NCI-H1694 treated with DMSO at 0.1 percent for 48 hours (cell line): ENCODE measurements at places on chromosomes 12 and 14.

- no peak for DNase-seq
Observed at GRCh38 chr12:54047160-54047963, 6.3 kb upstream of the HOXC4 start.

DNA sequence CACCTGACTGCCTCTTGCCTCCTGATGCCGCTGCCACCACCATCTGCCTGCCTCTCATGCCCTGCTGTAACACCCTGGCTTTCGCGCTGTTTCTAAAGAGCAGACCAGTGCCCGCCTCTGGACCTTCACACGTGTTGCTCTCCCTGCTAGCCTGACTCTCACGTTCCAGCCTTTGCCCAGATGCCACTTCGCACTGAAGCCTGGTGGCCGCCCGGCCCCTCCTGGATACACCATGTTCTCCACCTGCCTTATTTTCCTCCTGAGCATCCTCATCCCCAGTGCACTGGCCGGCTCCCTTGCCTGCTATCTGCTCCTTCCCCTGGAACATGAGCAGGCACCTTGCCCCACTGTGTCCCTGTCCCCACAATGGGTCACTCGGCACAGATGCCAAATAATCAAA is 146.5 kb downstream of the PIWIL1 start:
- no peak for DNase-seq

GRCh38 chr14:72839753-72840607 is 53.9 kb downstream of the DPF3 start:
- no peak for DNase-seq

GRCh38 chr12:45235087-45236025 is 19.5 kb downstream of the ANO6 start:
- DNase-seq, result no peak

- DNase-seq, result no peak
Observed at GRCh38 chr12:4272424-4273272, 914 bp upstream of the CCND2 start.

- no peak for DNase-seq
Observed at GRCh38 chr14:99944241-99944651, 121.0 kb upstream of the EVL start.

- DNase-seq, result no peak
Observed at GRCh38 chr12:28415755-28416154, 225.5 kb downstream of the CCDC91 start.

- DNase-seq, result no peak
Observed at GRCh38 chr12:26319511-26319910, 124.1 kb downstream of the SSPN start.

- peak; percentile 49 for DNase-seq
Observed at GRCh38 chr14:87181288-87181687, 811.7 kb downstream of the GALC start.

GRCh38 chr12:114820796-114821195 is 136.8 kb upstream of the TBX3 start:
- DNase-seq, result no peak

GRCh38 chr12:102426599-102427542 is 53.5 kb downstream of the IGF1 start:
- no peak for DNase-seq

DNA sequence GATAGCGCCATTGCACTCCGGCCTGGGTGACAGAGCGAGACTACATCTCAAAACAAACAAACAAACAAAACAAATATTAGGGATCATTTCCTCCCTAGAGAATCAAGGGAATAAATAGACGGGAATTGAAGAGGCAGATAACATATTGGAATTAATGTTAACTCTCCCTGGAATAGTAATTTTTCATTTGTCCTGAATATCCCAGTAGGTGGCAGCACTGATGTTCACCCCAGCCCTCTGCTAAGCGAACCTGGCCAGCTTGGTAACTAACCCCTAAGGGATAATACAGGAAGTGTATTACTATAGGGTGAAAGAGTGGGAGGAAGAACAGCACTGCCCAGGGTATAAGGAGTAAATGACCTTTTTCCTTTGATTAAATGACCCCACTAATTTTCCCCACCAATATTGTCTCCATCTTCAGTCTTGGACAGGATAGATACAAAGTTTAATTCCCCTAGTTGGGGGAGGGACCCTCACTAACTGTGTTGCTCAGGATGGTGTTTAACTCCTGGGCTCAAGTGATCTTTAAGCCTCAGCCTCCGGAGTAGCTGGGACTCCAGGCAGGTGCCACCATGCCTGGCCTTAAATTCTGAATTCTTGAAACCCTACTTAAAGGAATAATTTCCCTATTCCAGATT is 40.5 kb downstream of the SLC2A14 start:
- DNase-seq, result peak; percentile 20

DNA sequence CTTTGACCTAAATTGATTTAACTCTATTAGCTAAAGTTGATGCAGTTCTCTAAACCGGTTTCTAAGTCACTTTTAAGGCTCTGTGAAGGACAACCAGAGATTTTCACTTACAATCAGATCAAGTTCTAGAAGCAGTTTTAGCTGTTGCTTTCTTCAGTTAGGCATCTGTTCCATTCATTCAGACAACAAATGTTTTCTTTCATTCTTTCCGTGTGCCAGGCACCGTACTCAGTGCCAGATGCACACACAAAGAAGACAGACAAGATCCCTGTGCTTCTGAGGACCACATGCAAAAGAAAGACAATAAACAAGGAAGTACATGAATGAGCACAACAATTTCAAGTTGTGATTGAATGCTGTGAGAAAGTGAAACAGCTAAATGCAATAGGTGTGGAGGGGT is 11.1 kb upstream of the EGLN3 start:
- no peak for DNase-seq

- DNase-seq, result no peak
Observed at GRCh38 chr14:54106661-54107377, 150.2 kb upstream of the BMP4 start.
